ENCODE measurements at places on chromosomes 7 and 10.
A peak's percentile ranks its signal among the peaks of the same experiment; 100 is the strongest.

DNA sequence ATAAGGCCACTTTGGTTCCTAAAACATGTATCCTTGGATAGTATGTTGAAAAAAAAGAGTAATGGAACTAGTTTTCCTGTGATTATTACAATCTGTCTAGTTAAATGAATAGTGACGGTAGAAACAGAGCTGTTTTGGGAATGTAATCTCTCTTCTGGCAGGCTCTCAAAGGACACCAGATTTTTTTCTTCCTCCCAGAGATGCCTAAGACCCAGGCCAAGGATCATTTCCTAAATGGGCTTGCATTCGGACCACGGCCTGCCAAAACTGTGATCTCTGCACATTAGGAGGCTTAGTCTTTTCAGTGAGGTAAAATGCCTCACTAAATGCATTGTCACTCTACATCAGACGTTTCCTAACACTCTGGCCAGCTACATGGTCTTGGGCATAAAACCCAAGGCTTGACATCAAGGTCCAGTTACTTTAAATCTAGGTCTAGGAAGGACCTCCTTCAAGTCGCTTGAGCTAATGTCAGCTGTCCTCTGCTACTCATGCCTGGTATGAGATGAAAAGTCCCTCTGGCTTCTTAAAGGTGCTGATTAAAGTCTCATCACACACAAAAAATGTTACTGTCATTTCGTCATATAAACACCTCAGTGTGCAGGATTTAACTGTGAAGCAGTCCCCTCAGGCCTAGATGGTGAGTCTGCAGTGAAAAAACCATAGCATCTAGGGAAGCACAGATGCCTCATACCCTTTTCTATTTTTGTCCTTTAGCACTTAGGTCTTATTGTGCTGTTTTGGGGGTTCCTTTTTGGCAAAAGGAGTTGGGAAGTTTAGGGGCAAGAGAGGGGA, 47.7 kb downstream of the DLD start:
- DNase-seq = no peak

GRCh38 chr7:81484261-81484660, 285.6 kb downstream of the HGF start:
- no peak for DNase-seq

DNA sequence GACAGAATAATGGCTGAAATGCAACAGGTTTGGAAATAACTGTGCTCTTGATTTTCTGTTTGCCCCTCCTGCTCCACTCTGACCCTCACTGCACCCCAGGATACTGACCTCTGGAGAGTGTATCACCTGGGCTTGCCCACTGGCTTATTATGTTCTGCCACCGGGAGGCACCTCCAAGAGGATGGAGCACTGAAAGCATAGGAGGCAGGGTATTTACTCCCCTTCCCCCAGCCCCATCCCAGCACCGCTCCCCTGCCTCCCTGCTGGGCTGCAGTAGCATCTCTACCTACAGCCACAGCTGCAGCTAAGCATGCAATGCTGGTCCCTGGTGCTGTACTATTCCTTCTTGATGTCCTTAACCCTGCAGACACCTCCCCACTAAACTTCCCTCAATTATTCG, 26.4 kb downstream of the RAB11FIP2 start:
- no peak for DNase-seq

DNA sequence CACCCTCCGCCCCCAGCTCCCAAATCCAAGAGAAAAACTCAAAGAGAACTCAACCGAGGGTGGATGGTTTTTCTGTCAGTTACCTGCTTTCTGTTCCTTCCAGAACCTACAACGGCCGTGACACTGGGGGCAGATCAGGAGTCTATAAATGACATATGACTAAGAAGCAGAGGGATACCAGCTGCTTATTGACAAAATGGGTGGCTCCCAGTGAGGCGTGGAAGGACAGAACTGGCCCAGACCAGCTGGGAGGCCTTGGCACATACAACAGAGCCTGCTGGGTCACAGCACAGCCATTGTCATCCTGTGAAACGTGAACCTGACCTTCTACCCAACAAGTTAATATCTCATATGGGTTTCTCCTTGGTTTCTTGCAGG, 84.3 kb upstream of the ADRB1 start:
- no peak for DNase-seq

DNA sequence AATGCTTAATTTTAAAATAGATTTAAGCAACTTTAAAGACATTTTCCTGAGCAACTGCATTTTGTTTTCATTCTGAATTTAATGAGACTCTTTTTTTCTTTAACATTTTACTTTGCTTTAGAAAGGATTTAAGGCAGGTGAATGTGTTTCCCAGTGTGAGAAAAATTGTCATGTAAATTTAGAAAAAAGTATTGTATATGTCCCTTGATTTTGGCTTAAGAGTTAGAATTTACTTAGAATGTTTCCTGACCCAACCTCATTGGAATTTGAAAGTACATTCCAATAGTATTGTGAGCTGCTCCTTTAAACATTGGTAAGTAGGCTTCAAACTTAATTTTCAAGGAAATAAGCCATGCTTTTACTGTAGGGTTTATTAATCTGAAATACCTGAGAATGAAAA, 110.2 kb downstream of the PTEN start:
- DNase-seq = no peak

DNA sequence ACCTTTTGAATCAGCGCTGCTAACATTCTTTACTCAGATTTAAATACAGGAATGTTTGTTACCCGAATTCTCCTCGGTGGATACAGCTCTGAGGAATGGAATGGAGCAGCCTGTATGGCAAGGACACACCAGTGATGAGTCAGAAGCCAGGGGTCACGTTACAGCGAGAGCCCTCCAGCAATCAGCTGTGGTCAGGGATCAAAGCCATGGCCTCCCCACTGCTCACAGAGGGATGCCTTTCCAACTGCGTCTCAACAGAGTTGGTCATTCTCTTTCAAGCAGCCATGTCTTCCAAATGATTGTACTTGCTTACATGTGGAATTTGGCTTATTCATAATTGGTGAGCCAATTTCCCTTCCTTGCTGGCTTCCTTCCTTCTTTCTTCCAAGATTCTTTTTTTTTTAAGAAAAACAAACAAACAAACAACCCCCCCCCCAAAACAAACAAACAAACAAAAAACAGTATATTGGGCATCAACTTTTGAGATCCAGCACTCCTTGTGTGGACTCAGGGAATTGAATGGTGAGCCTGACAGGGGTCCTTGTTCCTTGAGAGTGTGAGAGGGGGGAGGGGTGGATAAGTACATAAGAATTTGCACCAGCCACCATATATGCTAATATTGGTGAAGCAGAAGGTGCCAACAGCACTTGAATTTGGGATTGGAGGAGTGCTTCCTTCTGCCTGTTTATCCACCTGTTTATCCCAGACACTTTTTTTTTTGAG, 100.2 kb downstream of the ATXN7L1 start:
- peak; percentile 89 for DNase-seq

GRCh38 chr10:114808982-114809381, 12.6 kb upstream of the FHIP2A start:
- no peak for DNase-seq

GRCh38 chr7:23472956-23473843, 2.9 kb upstream of the IGF2BP3 start:
- no peak for DNase-seq

DNA sequence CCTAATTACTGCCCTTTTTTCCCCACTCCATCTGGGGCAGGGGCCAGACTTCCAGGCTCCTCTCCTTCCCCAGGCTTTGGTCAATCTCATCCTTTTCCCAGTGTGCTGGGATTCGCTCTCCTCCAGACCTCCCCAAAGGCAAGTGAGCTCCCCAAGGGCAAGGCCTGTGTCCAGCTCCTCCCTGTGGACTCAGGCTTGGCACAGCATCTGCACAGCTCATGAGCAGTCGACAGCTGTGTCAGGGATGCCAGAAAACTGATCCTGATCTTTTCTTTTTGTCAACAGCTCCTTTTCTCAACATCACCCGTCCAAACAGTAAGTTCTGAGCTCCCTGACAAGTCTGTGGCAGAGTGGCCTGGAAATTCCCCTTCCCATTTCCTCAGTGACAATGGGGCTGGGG, 67.1 kb downstream of the C10orf120 start:
- DNase-seq = no peak

DNA sequence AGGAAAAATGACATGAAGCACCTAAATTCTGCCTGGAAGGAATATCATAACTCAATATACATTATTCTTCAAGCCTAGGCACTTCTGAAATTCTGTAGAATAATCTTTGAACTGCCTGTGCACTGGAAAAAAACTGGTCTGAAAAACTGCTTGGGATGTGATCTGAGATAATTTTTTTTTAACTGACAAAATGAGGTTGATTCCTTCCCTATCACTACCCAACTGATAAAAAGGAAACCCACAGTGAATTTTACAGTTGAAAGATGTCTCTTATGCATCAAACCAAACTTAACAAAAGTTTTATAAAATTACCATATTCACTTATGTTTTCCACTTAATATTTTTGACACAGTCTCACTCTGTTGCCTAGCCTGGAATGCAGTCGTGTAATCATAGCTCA, 67.2 kb upstream of the FAM133B start:
- DNase-seq = no peak

DNA sequence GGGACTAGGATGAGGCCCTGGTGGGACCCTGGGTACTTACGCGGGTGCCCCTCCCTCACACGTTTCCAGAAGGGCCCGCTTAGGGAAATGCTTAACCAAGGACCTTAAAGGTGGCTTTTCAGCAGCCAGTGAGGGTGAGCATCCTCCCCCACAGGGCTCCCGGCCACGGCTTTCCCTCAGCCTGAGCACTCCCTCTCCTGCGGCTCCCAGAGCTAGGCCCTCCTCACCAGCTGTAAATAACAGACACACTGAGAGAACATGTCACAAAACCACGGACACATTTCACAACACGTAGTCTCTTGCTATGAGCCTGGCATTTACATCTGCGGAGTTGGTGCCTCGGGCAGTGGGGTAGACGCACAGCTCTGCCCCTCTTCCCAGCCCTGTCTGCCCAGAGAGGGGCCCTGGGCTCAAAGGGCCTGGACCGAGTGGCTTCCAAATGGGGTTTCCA, 25.2 kb downstream of the GRID1 start:
- DNase-seq = no peak

DNA sequence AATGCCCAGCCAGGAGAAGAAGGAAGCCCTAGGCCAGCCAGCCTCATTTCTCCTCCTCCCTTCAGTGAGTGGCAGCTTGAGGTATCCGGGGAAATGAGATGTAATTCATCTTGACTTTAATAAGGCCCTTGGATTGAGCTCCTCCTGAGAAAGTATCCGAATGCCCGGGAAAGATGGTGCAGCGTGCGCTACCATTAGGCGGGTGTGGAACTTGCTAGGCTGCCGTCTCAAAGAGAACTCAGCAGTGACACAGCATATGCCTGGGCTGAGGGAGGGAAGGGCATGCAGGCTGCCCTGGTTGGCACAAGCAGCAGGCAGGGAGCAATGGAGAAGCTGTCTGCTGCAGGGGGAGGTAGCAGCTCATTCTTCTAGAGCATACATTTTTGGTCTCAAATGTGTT, 659.8 kb upstream of the FOXK1 start:
- DNase-seq = no peak

DNA sequence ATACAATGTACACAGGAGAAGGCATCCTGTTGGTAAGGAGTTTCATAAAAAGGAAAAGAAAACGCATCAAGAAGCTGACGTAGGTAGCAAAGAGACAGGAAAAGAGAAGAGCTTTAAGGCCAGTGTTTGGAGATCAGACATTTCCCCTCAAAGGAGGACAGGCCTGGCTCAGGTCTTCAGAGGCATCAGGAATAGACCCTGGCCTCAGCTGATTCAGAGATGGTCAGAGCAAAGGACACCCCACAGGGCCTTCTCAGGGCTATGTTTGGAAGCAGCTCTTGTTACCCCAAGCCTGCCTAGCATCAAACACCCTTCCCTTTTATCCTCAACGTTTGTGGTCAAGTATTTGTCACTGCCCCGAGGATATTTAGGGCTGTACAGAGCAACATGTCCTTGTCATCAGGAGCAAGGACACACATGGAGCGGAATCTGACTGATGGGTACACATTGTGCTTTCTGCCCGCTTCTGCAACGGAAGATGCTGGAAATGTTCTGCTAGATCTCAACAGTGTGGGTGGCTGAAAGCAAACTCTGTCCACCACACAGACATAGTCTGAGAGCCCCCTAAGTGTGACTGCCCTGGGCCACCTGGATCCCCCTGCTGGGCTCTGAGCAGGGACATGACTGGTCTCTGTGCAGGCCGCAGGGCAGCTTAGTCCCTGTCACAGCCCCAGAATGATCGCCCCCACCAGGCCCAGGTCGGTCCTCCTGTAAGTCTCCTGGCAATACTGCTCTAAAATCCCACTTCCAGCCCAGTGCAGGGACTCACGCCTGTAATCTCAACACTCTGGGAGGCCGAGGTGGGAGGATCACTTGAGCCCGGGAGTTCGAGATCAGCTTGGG, 1.0 kb upstream of the ZDHHC4 start:
- DNase-seq = no peak

All from RWPE1 (cell line).